T-helper 2 cell (primary cell): ENCODE measurements at places on chromosomes 2 and 18.

DNA sequence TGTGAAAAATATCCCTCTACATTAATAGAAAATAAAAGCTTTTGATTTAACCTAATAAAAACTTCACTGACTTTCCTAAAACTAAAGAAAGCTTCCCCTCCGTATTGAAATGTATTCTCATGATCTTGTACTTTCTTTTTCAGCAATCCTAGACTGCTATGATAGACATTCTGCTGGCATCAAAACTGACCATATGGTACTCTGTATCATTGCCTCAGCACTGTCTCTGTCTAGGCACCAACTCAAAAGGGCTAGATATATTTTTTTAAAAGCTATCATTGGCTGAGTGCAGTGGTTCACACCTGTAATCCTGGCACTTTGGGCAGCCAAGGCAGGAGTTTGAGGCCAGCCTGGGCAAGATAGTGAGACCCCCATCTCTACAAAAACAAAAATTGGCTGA, 32.9 kb downstream of the CDKL4 start:
- DNase-seq: no peak

DNA sequence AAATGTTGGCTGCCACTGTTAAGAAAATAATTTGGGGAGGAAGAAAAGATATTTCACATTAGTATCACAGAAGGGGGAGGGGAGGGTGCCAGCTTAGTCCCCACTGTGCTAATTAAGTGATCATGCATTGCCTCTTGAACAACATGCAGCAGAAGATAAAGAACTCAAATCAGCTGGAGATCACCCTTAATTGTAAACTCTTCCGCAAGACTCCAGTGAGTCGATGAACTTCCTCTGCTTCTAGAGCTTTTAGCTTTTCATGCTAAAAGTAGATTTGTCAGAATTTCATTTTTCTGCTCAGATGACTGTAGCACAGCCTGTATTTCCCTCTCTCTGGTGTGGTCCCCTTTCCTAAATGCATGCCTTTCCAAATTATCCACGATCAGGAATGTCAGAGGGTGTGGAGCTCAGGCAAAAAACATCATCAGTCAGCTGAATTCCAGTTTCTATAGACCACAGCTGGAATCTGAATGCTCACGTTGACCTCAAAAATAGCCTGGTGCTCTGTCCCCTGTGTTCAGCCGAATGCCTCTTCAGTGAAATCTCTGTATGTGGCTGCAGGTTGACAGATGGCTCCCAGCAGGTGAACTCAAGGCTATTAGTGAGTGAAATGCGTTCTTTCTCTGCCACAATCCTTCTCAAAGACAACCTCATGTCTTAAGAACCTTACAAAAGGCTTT, 156.8 kb upstream of the UNC80 start:
- no peak for DNase-seq

- DNase-seq: no peak
These were observed 236.7 kb downstream of the PRKCE start for GRCh38 chr2:45888167-45888566.

DNA sequence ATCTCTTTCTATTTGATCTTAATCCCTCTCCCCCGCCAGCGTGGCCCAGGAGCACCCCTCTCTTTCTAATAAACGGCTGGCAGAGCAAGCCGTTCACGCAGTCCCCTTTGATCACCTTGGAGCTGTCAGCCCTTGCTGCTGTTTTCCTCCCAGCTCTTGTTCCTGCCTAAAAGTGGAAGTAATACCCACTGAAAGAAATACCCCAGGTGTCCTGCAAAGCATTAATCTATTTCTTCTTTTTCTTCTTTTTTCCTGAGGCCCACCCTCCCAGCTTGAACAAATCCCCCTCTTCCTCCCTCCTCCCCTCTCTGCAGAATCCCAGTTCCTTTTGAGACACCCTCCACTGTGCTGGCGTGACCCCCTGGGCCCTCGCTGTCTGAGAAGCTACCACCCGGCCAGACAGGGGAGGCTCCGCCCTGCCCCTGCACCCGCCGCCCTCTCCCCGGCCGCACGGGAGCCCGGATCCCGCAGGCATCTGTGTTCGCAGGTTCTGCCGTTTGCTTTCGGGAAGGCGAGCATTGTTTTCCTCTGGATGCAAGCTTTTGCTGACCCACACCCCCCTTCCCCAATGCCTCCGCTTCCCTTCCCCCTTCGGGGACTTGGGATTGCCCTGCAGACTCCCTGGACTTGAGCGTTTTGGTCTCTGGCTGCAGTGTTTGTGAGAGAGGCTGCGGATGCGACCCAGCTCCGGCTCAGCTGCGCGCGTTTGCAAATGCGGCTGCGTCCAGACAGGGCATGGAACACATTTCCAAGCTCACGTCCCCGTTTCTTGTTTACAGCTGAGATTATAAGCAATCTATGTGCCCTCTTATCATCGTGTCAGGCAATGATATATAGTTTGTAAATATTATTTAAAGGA, 631.5 kb downstream of the NYAP2 start:
- no peak for DNase-seq

- DNase-seq: no peak
These were observed 46.8 kb upstream of the EML6 start for GRCh38 chr2:54676656-54677055.

GRCh38 chr18:13147130-13147529, 71.4 kb upstream of the LDLRAD4 start:
- no peak for DNase-seq

GRCh38 chr2:52976143-52976949, 791.3 kb upstream of the CHAC2 start:
- DNase-seq: no peak

- no peak for DNase-seq
These were observed 1.4 kb upstream of the MALT1 start for GRCh38 chr18:58669731-58670378.

DNA sequence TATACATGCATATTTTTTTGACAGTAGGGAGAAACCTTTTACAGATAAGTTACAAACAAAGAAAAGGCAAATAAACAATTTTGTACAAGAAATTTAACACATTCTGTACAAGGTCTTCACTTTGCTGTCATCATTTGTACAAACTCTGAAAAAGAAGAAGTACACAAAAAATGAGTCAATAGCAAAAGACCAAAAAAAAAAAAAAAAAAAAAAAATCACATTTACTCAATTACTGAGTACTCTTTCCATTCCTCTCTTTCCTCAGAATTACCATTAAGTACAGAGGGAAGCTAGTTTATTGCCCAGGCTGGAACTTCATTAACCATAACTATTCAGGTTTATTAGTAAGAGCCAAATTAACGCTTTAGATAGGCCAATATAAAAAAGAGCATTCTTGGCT, 5.6 kb upstream of the STPG4 start:
- DNase-seq: no peak

DNA sequence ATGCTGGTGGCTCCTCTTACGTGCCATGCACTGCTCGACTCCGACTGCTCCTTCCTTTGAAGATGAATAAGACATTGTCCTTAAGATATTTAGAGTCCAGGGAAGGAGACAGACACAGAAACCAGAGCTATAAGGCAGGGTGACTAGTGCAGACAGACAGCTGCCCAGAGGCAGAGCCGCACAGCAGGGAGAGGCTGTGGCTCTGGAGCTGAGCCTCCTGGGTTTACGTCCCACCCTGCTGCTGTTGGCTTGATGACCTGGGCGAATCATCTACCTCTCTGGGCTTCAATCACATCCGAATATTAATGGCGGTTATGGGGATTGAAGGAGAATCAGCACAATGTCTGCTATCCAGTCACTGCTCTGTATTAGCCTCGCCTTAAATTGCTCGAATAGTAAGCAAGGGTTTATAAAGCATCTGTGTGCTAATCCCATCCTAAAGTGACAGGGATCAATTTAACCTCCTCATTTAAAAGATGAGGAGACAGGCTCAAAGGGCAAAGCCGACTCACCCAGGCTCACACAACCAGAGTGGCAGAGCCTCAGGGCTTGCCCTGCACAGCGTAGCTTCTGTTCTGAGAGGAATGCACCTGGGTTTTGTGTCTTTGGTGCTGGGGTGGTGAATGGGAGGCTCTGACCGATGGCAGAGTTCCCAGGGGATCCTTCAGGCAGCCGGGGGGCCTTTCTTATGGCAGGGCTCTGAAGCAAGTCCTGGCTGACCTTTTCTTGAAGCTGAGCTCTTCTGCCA, 284.1 kb downstream of the MYCN start:
- DNase-seq: no peak

DNA sequence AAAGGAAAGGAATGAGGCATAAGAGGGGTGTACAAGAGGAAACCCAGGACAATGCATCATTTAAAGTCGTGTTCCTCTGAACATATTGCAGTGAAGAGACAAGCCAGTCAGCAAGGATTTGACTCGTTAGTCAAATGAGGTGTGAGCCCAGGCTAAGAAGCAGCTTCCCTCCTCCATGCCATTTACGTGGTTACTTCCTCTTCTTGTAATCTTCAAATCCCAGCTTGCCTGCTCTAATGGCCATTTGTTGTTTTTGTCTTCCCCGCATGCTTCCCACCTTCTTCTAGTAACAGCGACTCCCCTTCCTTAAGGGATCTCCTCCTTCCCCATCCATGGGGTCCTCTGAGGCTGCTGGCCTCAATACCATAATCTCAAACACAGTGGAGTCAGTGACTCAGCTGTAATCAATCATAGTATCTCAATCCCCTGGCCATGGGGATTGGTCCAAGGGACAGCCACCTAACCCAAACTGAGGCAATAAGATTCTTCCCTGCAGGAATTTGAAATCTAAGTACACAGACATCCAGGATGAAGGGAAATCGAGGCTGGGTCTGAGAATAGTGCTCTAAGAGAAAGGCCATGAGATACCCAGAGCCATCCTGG, 37.6 kb downstream of the SLC14A1 start:
- no peak for DNase-seq

DNA sequence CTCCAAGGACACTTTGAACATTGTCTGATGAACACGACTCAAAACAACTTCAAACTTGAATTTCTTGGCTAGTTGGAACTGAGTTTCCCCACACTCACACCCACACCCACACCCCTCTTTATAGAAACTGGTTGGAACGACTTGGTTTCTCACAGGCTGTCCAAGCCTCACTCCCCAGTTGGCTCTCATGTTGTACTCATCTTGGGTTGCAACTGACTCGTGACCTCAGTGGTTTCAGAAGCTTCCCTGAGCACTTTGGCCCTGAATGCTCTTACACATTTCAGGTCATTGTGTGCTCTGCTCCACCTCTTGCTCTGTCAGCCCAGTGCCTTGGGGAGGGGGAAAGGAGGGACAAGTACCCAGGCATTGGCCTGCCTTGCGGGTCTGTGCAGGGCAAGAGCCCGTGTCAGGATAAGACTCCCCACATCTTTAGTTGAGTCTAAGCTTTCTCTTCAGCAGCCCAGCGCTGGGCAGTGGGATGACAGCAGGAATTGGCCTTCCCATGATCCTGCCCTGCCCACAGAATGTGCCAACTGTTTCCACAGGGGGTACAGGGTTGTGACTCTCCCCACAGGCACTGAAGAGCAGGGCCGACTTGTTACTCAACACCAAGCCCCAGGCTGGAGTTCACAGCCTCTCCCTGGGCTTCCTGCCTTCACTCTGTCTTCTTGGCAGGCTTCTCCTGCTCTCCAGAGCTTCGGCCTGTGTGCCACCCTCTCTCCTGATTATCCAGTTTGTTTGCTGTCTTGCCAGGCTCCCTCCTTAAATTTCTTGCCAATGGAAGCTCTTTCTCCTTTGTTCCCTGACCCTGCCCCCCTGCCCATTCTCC, 104.6 kb downstream of the RTN4 start:
- no peak for DNase-seq

DNA sequence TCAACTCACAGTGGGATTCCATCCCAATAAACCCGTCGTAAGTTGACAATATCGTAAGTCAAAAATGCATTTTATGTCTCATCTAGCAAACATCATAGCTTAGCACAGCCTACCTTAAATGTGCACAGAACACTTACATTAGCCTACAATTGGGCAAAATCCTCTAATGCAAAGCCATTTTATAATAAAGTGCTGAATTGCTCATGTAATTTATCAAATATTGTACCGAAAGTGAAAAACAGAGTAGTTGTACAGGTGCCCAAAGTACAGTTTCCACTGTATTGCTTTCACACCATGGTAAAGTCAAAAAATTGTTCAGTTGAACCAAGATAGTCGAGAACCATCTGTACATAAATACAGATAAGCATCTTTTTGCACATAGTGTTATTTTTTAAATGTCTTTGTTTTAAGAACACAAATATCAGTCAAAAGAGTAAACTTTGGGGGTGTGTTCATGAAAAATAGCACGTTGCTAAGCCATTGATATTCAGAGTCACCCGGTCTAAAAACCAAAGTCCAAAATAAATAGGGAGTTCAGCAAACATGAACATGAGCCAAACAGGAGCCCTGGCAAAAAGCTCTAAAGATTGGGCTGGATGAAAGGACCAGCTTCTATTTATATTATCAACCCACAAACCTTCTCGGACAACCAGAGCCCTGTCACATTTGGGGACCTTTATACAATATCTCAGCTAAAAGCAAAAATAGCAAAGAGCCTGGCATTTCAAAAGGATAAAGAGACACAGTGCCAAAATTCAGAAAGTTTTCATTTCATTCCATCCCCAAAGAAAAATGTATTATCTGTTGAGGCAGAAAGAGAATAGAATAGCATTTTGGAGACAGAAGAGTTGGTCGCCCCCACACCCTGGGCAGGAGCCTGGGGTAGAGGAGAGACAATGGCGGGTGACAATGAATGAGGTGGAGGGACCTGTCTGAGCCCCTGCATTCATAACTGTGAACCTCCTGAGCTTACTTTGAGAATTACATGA, 105.9 kb upstream of the SH3BP4 start:
- no peak for DNase-seq

- DNase-seq: no peak
These were observed 135.5 kb downstream of the LCLAT1 start for GRCh38 chr2:30582521-30582920.

- no peak for DNase-seq
These were observed 93.4 kb downstream of the MYO3B start for GRCh38 chr2:170271340-170271739.

DNA sequence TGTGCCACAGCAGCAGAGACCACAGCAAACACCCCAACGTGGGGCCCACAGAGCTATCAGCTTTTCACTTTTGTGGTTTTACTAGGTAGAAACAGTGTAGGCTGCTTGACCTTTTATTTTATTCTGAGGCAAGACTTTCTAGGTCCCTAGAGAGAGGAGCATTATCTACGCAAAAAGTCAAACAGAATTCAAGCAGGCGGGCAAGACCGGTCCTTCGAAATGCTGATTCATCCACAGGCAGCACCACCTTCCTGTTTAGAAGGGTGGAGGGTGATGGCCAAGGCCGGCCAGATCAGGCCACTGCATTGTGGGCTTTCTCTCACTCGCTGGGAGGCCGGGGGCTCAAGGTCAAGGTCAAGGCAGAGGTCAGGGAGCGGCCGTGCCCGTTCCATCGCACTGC, 573.0 kb downstream of the GALR1 start:
- DNase-seq: no peak

DNA sequence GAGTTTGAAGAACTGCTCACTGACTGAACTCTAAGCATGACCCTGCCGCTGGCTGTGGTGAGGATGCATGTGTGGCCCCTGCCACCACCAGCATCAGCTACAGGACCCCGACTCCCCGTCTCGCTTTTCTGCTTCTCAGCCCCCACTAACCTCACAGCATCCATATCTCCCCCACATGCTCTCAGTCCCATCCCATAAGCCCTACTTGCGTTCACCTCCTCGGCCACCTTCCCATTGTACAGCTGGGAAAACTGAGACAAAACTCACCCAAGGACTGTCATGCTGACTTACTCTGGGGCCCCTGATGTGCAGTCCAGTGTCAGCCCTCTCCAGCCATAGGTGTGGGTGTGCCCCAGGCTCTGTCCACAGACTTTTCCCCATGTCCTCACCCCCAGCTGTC, 104.2 kb upstream of the SH3BP4 start:
- no peak for DNase-seq
